ELF-1 (cell line): ENCODE measurements at places on chromosomes 16 and 17.
A peak's percentile ranks its signal among the peaks of the same experiment; 100 is the strongest.

GRCh38 chr16:65704866-65705265 lies 583.0 kb upstream of the CDH11 start:
- no peak for DNase-seq

- DNase-seq = peak; percentile 82
These were observed 2.0 kb downstream of the KDM6B start for GRCh38 chr17:7835814-7836595.

GRCh38 chr16:28140788-28141618 lies 70.8 kb downstream of the XPO6 start:
- DNase-seq = no peak

DNA sequence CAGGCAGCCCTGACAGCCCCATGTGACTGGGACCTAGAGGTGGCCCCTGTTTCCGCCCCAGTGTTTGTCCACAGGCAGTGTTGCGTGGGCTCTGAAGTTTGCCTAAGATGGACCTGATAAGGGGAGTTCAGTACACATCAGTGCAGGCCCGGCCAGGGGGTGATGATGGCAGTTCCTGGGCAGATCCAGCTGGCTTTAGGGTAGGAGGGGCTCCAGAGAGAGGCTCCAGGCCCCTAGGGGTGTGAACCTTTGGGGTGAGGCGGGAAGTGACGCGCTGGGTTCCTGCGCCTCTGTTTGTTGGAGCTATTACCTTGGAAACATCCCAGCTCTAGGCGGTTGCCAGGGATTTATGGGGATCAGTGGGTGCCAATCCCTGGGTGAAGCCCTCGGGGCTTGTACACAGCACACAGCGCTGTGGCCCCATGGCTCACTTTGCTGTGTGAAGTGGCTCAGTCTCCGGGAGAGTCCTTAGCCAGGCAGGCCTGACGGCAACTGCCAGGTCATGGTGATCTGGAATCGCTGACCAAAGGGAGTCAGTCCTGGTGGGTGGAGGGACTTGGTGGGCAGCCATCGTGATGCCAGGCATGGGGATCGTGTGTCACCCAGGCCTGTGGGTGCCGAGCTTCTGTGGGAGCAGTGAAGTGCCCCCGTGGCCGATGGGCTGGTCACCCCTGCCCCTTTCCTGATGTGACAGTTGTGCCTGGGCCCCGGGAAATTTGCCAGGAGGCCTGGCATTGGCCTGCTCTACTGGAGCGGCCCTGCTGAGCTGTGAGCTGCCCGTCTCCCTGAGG lies 146.1 kb downstream of the SEC14L1 start:
- DNase-seq = no peak

GRCh38 chr17:80847496-80848230 lies 144.0 kb upstream of the CHMP6 start:
- no peak for DNase-seq

- DNase-seq = no peak
These were observed 47.9 kb downstream of the UBE2G1 start for GRCh38 chr17:4318596-4318995.

- no peak for DNase-seq
These were observed at the start of gene STX1B for GRCh38 chr16:31010585-31011325. Gene STX1B, minus strand, starts transcription at chr16:31010638. Its CDS starts 242 bp downstream, at chr16:31010396.

- no peak for DNase-seq
These were observed 182.8 kb upstream of the ELAC2 start for GRCh38 chr17:13200671-13201070.

DNA sequence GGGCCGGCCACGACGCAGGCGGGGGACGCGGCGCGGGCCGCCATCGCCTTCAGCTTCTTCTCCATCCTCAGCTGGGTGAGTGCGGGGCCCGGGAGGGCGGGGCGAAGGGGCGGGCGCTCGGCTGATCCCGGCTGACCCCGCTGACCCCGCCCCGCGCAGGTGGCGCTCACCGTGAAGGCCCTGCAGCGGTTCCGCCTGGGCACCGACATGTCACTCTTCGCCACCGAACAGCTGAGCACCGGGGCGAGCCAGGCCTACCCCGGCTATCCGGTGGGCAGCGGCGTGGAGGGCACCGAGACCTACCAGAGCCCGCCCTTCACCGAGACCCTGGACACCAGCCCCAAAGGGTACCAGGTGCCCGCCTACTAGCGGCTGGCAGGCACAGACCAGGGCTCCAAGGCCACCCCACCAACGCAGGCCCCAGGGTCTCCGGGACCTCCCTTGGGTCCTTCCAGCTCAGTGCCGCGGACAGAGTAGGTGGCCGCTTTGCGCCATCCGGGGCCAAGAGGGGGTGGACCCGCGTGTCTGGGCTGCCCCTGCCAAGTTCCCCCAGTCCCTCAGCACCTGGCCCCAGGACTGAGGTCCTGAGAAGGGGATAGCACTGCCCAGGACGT lies 3.0 kb downstream of the SYNGR3 start:
- DNase-seq = no peak

GRCh38 chr17:13840254-13840653 lies 229.1 kb upstream of the COX10 start:
- DNase-seq = no peak

DNA sequence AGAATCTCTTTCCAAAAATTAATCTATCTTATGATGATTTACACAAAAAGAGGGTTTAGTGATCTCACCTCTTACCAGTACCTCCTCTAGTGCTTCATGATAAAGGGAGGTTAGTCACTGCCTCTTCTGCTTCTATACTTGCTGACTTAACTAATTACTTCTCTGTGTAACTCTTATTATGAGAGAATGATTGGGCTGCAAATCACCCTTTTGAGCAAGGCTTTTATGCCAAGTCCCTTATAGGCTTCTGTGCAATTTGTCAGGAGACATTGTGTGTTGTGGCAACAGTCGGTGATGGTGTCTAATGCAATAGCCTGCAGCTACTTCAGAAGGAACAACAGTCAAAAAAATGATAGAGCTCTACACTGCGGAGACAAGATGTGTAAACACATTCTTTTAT lies 1568.1 kb upstream of the GOT2 start:
- no peak for DNase-seq

DNA sequence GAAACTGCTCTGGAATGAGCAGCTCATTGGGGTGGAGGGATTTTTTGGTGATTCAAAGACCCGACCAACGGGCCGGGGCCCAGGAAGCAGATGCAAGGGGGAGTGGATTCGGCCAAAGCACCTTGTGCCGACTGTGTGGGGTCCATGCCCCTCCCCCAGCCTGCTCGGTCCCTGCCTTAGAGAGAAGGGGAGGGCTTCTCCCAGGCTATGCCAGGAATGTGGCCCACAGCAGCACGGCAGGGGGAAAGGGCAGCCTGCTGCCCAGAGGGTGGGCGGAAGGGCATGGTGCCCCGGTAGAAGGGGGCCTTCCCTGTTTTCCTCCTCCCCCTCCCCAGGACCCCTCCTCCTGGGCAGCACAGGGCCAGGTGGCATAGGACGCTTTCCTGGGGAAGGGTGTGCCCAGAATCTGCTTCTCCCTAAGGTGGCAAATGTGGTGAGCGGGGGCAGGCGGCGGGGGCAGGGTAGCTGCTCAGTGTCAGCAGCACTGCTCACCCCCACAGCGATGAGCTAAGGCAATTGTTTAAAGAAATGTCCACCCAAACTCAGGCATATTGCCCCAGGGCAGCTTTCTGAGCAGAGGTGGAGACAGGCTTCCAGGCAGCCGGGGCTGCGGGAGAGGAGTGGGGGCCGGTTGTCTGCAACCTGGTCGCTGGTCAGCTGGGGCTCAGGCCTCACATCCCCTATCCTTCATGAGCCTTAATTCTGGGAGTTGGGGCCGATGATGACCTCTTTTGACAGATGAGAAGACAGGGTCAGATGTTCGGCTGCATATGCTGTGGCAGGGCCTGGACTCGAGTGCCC lies 33.9 kb upstream of the MLKL start:
- DNase-seq = peak; percentile 73
